Smooth muscle cell of the umbilical artery (primary cell): ENCODE measurements at places on chromosomes 5 and 9. TPM values are rescaled to one million over a fixed set of nuclear protein-coding genes. Genes with fewer than 3 reads are reported as not detected.

Gene EEIG1
- total RNA-seq, result 10.1 and 20.0 TPM in 2 replicates

Gene PLEKHG4B
- total RNA-seq, result 0.28 and 0.30 TPM in 2 replicates

Gene SPAAR
- total RNA-seq, result 0.14 TPM in 1 of 2 replicates, not detected in the other

Gene ARRDC1
- total RNA-seq, result 10.7 and 21.8 TPM in 2 replicates

Gene PCDHGA6
- total RNA-seq, result 3.2 and 4.2 TPM in 2 replicates
